C1 segment of cervical spinal cord (tissue), 14 donors: ENCODE measurements at places on chromosomes 6 and 20.

GRCh38 chr6:144613859-144614258 lies 328.7 kb downstream of the UTRN start:
- DNase-seq: no peak

DNA sequence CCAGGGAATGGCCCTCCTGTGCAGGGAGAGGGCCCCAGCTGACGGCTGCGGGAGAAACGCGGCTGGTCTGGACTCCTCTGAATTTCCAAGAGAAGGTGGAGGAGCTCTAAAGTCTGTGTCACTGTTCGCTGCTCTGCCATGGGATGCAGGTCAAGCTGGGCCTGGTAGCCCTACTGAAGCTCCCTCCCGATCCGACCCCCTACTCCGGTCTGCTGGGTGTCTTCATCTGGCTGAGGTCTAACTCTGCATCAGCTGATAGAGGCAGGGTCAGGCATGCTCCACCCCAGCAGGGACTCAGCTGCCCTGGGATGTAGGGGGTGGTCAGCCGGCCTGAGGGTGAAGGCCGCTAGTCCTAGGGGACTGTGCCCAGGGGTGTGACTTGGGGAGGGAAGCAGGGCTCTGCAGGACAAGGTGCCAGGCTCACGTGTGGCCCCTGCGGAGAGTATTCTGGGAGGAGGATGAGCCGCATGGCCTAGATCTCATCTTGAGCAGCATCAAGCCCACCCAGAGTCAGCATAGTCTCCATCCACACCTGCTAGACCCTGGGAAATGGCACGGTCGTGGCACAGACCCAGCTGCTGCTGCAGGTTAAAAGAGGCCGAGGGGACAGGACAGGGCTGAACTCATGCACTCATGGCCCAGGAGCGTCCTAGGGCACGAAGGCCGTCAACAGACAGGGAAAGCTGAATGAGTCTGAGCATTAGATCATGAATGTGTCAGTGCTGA lies 1.4 kb downstream of the CST3 start:
- DNase-seq: no peak

DNA sequence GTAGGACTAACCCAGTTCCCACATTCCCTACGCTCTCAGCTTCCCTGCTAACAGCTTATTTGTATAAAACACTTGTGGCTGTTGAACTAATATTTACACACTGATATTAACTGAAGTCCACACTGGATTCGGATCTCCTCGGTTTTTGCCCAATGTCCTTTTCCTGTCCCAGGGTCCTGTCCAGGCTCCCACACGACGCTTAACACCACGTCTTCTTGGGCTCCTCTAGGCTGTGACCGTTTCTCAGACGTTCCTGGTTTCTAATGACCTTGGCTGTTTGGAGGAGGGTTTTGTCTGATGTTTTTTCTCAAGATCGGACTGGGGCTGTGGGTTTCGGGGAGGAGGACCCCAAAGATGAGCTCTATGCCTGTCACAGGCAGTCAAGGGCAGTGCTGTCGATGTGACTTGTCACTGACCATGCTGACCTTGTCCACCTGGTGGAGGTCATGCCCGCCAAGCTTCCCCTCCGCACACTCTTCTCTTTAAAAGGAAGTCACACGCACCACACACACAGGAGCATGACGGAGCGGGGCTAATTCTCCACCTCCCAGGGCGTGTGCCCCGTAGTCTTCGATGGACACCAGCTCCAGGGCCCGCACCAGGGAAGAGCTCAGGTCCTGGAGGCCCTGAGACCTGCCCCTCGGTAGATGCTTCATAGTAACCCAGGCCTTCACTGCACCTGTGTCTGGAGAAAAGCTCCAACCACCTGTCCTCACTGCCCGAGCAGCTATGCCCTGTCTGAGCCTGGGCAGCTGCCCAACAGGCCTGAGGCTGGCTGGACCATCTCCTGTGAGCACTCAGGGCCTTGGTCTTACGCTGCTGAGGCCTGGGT lies 72.0 kb downstream of the TTLL2 start:
- no peak for DNase-seq

DNA sequence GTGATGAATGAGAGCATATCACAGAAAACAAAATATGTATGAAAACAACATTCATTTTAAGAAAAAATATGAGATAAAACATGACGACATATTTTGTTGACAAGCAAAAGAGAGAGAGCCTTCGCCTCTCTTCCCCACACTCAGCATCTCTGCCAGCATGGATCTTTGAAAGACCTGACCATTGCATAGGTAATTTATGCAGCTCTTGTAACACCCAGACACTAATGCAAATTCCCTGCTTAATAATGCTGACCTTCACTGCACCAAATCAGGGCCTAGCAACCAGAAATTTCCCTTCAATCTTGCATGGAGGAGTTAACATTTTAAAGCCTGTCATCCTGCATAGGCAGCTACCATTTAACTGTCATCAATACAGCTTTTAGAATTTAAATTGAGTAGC lies 50.0 kb upstream of the CNR1 start:
- no peak for DNase-seq

- no peak for DNase-seq
Observed at GRCh38 chr20:45953672-45954071, 18.3 kb downstream of the ZNF335 start.

GRCh38 chr20:8077137-8077466 lies 55.0 kb upstream of the PLCB1 start:
- no peak for DNase-seq

- DNase-seq: no peak
Observed at GRCh38 chr6:71080826-71081225, 124.0 kb upstream of the B3GAT2 start.

- DNase-seq: no peak
Observed at GRCh38 chr6:151067684-151068596, 171.8 kb upstream of the AKAP12 start.

DNA sequence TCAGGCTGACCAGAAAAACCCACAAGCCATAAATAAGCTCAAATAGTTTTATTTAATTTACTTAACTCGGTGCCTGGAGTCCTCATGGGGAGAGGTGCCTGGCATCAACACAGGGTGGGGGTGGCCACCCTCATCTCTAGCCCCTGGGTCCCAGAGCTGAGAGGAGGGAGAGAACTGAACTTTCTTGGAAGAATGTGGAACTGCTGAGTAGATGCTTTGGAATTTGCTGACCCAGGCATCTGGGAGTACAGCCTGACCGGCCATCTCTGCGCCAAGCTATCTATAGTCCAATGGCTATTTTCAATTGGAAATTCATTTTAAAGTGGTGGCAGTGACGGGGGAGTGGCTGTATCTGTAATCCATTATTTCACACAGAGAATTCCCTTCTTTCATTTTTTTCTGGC lies 104.8 kb downstream of the CDH26 start:
- DNase-seq: no peak

- no peak for DNase-seq
Observed at GRCh38 chr20:41140226-41141133, 3.1 kb downstream of the PLCG1 start.

DNA sequence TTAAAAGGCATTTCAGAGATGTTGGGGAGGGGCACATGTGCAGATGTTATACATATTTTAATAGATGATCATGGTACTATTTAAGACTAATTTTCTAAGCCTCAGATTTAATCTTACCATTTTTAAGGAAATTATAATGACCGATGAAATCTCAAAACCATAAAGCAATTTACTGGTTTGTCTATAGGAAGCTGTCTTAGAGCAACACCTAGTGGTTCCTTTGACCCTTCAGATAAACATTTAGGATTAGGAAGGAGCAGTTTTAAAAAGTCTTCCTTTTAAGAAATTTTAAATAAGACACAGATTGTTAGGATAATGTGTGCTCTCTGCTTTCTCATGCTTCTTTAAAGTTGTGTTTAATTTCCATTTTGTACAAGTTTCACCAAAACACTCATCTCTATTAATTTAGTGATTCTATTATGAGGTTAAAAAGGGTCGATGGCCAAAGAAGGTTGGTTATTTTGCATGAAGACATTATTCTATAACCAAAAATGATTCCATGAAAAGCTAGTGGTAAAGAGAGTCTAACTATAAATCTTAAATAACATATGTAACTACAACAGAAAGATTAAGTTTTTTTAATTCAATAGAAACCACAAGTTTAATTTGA lies 376.4 kb downstream of the HACE1 start:
- no peak for DNase-seq

DNA sequence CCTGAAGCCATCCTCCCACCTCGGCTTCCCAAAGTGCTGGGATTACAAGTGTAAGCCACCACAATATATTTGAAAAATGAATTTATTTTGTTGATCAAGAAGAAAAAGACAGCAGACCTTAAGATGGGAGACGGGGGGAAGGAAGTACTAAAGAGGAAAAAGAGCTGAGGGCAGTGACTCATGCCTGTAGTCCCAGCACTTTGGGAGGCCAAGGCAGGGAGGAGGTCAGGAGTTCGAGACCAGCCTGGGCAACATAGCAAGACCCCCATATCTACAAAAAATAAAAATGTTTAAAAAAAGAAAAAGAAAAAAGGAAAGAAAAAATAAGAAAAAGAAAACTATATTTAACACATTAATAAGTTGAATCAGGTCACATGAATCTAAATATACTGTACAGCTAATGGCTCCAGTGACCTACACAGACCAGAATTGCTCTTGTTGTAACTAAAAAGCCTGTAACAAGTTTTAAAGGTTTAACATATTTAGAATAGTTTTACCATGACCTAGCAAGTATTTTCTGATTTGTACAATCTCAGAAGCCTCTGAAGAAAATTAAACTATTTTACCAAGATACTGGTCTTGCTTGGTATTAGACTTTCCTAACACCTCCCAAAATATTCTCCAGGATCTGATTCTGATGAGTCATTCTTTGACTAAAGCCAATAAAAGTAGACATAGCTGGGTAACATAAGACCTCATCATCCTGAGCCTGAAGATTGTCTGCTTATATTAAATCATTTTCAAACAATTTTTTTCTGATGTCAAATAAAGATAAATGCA lies 4.3 kb upstream of the AKIRIN2 start:
- DNase-seq: no peak

DNA sequence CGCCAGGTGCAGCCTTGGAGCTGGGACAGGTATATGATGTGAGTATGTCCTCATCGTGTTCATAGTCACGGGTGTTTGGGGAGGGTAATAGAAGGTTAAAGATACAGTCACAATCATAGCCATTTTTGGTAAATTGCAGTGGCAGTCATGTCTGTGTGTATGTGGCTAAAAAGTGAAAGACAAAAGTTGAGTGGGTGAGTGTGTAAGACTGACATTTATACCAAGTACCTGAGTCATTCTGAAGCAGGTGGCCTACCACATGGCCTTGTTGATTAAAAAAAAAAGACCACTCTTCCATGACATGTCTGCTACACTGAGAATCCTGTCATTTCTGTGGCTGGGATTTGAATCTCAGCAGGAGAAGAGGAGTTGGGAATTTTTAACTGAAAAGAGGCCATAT lies 181.9 kb downstream of the SCP2D1 start:
- no peak for DNase-seq

DNA sequence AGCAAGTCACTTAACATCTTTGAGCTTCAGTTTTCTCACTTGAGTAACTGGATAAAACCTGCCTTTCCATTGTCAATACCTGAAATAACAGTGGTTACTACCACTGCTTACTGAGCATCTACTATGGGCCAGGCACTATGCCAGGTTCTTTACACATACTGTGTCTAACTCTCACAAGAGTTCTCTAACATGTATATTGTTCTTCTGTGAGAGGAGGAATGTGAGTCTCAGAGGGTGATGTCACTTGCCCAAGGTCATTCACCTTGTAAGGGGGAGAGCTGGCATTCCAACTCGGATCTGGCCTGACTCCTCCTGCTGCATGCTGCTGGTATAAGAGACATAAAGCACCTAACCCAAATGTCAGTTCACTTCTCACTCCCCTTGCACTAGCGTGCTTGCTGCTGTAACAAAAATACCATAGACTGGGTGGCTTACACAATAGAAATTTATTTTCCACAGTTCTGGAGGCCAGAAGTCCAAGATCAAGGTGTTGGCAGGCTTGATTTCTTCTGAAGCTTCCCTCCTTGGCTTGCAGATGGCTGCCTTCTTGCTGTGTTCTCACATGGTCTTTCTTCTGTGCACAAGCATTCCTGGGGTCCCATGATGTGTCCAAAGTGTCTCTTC lies 21.9 kb upstream of the SGK2 start:
- DNase-seq: no peak
